Left colon (tissue), 2 donors: ENCODE measurements at places on chromosomes 1 and 21.

DNA sequence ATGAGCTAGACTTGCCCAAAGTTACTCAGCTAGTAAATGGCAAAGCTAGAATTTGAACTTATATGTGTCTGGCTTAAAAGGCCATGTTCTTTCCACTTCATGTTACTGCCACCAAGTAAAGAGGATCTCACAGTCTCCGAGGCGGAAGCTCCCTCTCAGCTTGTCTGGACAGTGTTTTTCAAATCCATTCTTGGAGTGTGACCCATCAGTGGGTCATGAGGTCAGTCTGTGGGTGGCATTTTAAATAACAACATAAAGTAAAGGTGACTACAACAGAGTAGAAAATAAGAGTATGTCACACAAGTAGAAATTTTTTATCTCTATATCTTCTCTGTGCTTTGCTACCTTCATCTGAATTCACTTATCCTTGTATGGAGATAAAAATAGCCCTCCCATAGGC, 3.2 kb upstream of the HMGB4 start:
- DNase-seq, result no peak

- DNase-seq, result no peak
Measured at GRCh38 chr1:215459136-215459535, 108.0 kb upstream of the KCTD3 start.

DNA sequence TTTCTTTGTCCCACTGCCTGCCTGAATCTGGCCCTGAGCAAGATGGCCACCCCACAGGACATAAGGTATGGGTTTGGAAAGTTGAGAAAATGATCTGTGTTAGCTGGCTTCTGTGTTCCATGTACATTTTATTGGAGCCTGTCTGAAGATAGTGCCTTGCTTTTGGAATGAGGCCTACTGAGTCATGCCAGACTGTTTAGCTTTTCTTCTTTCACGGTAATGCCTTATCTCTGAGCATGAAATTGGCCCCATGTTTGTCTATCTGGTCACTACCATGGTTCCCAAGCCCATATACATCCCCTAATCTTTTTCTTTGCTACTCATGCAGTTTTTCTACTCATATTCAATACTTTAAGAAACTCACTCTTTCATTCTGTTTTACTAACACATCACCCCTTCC, 85.1 kb upstream of the LMO4 start:
- DNase-seq, result no peak

DNA sequence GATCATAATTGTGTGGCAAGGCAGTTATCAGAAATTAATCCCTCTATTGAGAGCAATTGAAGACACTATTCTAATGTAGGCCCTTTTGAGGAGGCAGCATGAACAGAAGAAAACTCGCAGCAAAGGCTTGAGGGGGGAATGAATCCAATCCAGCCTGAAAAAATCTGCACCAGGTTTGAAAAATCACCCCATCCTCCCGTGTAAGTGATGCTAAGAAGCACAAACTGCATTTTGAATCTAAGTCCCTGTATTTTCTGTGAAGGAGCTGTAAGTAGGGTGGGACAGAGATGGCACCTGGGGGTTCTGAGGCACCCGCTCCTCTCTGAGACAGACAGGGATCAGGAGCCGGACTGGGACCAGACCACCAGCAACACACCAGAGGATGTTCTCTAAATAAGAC, at the start of gene CRB1:
TSS of gene CRB1 (plus strand) at position 241 of the 400 bp plus-strand sequence. CDS start 161 bp downstream, outside the sequence.
- no peak for DNase-seq

DNA sequence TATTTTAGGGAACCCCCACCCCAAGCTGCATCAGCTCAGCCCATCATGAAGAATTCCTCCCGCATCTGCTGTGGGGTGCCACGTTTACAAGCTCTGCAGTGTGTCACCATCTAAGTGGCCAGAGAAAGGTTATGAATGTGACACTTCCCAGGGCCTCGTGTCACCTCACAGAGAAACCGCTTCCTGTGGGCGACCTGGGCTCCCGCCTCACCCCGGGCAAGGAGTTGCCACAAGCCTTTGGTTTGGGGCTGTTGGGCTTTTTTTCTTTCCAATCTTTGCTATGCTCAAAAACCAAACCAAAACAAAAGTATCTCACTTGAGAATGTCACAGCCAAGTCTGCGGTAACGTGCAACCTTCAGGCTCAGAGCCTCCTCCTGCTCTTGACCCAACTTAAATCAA, 82.1 kb upstream of the ARHGEF16 start:
- DNase-seq, result no peak

DNA sequence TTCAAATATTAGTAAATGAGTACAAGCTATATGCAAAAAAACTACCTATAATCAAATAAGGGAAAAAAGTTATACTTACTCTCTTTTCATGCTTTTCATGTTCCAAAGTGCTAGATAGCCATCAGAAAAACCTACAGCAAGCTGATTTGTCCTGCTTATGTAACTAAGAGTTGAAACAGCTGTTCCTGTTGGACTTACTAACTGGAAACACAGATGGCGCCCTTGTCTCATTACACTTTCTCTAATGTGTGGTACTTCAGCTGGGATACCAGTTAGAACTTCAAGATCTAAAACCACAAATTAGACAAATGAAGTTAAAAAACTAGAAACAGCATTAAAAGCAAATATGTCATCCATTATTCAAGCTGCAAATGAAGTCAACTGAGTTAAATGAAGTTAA, 24.3 kb downstream of the AHCTF1 start:
- no peak for DNase-seq

DNA sequence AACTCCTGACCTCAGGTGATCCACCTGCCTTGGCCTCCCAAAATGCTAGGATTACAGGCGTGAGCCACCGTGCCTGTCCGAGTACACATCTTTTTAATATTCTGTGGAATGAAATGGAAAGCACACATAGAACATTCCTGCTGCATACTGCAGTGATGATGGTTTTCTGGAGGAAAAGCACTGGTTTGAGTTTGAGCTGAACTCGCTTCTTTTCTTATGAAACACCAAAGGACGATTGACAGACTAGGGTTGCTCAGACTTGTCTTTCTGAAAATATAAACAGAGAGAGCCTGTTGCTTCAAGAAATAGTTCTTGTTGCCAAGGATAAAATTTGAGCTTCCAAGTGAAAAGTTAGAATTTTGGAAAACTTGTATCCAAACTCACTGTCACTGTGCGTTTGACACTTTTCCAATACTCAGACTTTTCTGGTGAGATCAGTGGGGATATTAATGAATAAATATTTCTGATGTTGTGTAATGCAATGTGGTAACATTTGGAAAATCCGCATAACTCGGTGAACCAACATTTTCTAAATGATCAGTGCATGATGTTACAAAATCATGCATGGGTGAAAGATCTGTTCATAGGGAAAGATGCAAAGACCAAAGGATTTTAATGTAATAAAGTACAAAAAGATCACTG, 15.0 kb upstream of the ERMAP start:
- DNase-seq, result no peak

DNA sequence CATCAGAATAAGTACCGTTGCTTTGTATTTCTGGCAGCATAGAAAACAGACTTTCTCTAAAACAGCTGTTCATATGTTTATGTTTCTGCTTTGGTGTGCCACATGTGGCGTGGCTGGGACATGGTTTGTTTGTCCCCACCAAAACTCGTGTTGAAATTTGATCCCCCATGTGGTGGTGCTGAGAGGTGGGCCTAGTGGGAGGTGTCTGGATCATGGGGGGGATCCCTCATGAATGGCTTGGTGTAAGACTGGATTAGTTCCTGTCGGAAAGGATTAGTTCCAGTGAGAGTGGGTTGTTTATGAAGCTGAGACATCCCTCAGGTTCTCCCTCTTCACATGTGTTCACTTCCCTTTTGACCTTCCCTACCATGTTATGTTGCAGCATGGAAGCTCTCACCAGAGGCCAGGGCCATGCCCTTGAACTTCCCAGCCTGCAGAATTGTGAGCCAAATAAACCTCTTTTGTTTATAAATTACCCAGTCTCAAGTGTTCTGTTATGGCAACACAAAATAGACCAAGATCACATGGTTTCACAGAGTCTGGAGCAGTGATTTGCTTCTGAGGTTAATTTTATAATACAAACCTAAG, 17.9 kb upstream of the H3-3A start:
- no peak for DNase-seq

- DNase-seq, result no peak
Measured at GRCh38 chr1:109733236-109733870, 7.5 kb downstream of the GSTM3 start.

DNA sequence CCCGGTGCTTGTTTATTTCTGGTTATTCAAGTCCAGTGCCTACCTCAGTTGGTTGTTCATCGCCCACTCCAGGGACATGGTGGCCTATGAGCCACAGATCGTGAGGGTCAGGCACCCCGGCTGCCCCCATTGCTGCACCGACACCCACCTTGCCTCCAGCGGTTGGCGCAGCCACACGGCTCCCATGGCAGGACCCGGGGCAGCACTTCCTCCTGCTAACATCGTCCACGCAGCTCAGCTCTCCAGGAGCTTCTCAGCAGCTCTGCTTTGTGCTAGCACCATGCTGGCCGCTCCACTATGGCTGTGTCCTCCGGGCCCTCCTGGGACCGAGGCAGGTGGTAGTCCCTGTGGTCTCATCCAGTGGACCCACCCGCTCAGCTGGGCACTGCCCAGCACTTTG, 13.9 kb upstream of the PRKCZ start:
- no peak for DNase-seq

DNA sequence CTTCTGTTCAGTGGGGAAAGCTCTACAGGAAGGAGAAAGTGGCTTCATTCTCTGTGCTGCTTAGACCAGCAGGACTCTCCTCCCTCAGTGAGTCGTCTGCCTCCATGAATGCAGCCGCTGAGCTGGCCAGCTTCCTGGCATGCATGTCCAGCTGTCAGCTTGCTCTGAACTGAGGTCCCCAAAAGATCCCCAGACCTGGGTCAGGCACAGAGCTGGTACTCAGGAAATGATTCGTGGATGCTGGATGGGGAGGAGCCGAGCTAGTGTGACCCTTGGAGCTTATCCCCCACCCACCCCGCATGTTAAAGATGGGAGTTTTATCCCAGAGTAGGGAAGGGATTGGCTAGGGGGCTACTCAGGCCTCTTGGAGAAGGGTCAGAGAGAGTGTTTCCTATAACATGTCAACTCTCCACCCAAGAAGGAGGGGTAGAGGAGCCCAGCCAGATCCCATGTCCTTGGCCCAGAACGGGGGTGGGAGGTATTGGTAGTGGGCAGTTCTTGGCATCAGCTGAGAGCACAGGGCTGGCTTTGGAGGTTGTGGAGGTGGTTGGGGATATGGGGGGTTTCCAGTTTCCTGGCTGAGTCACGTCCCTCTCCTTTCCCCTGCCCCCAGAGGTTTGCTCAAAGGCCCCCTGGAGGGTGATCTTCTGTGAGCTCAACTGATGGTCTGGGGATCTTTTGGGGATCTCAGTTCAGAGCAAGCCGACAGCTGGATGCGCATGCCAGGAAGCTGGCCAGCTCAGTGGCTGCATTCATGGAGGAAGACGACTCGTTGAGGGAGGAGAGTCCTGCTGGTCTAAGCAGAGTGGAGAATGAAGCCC, 110.1 kb downstream of the FOXD2 start:
- no peak for DNase-seq
